ENCODE measurements at places on chromosomes 11 and 22.

DNA sequence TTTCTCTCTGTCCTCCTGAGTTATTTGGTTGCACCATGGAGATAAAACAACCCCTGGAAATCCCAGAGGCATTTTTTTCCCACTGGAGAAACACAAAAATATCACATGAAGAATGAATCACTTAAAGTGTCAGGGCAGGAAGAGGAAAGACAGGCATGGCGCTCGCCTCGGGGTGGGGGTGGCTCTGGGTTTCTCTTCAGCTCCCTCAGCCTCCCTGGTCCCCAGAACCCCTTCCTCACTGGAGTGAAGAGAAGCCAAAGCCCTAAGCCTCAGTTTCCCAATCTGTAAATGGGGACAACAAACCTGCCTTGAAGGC, 938 bp downstream of the SHISAL1 start:
- no peak for DNase-seq

- no peak for DNase-seq
Measured at GRCh38 chr11:113514856-113515255, 39.7 kb upstream of the DRD2 start.

- DNase-seq: no peak
Measured at GRCh38 chr22:36326178-36327161, 61.3 kb downstream of the MYH9 start.

- peak; percentile 70 for DNase-seq
Measured at GRCh38 chr11:65553301-65554001, 4.7 kb downstream of the LTBP3 start.

DNA sequence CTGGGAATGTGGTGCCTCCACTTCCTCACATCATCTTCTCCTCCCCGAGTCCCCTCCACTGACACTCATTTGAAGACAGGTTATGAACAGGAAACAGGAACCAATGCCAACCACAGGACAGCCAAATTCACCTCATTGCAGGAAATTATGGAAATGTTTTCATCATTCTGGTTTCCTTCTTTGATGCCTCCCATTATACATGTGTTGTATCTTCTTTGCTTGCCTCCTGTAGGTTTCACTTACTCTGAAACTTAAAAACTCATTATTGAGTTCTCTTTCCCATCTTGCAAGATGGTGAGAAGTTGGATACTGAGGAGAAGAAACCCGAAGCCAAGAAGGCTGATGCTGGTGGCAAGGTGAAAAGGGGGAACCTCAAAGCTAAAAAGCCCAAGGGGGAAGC, 108.5 kb downstream of the PHF21B start:
- DNase-seq: no peak

DNA sequence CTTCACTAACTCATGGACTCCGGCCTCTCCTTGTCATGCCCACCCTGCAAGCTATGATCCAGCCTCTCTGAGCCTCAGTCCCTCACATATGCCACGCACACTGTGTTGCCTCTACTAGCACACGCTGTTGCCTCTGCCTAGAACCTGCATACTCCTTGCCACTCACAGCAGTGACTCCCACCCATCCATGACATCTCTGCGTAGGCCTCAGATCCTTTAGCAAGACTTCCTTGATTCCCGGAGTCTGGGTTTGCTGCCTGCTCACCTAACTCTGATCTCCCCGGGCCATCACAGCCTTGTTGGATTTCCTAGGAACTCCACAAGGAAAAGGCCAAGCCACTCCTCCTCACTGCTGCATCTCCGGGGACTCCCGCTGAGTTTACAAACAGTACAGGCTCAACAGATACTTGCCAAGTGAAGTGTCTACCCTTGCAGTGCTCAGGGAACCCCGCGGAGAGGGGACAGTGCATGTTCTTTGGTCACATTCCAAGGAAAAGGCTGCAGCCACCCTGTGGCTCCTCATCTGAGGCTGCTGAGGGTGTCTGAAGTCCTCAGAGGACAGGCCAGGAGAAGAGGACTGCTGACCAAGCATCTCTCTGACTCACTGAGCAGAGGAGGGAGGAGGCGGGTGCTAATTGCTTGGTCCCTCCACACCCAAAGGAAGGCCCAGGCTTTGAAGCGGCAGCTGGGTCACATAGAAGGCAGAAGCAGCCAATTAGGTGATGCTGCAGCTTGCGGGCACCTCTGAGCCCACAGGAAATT, 42.4 kb upstream of the NAV2 start:
- no peak for DNase-seq

DNA sequence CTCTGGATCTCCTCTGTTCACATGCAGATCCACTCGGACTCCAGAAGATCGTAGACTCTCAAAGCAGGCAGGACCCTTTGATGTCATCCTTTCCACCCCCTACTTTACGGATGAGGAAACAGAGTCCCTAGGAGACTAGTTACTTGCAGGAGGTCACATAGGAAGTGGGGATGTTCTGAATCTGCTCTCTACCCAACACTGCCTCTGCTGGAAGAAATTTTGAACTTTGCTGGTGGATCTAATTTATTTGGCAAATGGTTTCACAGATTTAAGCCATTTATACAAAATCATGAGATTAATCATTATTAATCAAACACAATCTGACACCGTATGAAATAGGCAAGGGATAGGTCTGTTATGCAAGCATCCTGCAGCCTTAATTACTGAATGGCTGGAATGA, 55.0 kb upstream of the USP47 start:
- no peak for DNase-seq

GRCh38 chr22:19240813-19241592, 50.5 kb downstream of the CLTCL1 start:
- no peak for DNase-seq

GRCh38 chr11:86087256-86087655, 18.4 kb upstream of the PICALM start:
- no peak for DNase-seq

DNA sequence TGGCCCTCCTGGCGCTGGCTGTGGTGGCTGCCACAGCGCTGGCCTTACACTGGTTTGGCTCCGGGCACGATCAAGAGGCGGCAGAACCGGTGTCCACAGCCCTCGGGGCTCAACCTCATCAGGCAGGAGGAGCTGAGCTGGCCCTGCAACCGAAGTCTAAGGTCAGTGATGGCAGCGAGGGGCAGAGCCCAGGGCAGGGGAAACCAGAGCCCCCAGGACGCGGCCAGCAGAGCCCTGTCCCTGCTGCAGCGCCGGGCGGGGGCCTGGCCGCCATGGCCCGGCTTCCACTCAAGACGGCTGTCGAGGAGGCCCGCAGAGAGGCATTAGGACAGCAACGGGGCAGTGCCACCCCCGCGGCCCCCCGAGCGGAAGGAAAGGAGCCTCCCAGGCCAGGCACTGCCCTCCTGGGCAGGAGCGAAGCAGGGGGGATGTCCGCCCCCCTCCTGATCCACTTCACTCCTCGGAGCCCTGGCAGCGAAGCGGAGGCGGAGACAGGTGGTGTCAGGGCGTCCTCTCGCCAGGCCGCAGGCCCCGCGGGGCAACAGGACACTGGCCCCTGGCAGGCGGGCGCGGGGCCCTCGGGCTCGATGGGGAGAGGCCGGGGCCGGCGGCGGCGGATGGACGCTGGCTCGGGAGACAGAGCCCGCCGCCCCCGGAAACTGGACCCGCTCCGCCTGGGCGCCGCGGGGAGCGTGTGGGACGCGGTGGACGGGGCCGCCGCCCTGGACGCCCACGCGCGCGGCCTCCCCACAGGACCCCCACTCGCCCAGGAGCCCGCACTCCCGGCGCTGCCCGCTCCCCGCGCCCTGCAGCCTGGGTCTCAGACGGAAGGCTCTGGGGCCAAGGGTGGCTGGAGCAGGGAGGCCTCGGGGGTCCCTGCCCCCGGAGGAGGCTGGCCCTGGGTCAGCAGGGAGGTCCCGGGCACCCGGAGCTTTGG, 895 bp downstream of the KLHDC7B start:
- no peak for DNase-seq

DNA sequence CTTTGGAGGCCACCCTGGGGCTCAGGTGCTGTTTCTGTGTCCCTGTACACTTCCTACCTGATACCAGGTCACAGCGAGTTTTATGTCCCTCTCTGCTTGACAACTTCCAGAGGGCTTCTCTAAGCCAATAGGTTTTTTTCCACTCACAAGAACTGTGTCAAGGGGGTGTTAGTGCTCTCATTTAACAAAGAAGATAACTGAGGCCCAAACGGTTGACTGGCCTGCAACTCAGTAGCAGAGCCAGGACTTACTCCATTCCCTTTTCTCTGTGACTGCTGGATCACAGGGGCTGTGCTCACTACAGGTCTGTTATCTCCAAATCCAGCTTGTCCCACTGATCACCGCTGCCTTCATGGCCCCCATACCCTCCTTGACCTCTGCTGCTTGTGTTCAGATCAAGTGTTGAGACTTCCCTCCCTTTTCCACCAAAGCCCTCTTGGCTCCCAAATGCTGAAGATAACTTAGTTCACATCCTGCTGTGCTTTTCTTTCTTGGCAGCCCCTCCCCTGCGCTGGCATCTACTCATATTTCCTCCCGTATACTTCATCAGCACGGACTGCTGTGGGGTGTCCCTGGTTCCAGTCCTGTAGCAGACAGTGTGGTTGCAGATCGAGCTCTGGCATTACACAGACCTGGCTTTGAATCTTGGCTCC, 41.3 kb downstream of the POU2F3 start:
- DNase-seq: no peak

DNA sequence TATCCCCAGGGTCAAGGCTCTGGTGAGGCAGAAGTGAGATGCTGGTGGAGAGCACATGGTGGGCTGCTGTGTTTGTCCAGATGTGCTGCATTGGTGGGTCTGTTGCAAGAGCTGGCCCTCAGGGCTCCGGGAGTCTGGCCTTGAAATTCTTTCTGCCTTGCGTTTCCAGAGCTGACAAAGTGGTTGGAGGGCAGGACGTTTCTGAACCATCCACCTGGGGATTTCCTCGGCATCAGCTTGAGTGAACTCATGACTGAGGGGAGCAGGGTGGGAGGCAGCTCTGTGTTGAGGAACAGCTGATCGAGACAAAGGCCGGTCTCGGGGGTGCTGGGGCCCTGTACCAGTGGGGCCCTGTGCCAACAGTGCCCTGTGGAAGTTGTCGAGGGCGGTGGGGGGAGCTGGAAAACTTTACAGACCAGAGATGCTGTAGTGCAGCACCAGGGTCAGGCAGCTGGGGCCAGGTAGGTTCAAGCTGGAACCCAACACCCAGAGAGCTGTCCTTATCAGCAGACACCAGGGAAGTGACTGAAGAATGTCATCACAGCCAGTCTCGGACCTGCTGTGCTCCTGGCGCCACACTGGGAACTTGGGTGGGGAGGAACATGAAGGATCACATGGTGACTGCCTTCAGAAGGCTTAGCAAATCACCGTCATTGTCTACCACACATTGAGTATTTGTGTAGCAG, 4.9 kb downstream of the TSKU start:
- no peak for DNase-seq

DNA sequence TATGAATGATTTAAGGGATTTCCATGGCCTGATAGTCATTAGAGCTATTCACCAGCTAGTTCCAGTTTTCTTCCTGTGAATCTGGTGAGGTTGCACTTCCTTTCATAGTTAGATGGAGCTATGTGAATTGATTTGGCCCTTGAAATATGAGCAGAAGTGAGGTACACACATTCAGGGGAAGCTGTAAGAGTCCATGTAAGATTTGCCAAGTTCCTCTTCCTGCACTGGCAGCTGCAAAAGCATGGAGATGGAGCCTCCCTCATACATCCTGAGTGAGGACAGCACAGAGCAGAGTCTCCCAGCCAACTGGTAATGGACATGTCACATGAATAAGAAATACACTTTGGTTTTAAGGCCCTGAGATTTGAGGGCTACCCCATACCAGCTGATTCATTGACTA, 111.7 kb downstream of the CD44 start:
- DNase-seq: no peak

- DNase-seq: no peak
Measured at GRCh38 chr11:72241291-72241781, 2.6 kb downstream of the PHOX2A start.

- no peak for DNase-seq
Measured at GRCh38 chr11:118485273-118485672, 42.0 kb upstream of the TTC36 start.

DNA sequence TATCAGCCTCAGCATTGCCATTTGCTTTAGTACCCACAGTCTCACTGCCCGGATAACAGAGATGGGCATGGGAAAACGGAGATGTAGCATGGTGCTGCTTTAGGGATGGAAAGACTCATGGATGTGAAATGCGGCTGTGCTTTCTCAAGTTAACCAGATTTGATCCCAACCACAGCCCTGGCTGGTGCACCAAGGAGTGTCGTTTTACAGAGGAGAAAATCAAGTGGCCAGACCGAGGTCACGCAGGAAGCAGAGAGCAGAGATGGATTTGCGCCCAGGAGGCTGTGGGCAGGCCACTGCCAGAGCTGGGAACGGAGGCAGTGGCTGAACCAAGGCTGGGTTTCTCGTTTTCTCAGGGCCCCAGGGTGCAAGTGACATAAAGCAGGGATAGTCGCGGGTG, 9.0 kb downstream of the MB start:
- no peak for DNase-seq

DNA sequence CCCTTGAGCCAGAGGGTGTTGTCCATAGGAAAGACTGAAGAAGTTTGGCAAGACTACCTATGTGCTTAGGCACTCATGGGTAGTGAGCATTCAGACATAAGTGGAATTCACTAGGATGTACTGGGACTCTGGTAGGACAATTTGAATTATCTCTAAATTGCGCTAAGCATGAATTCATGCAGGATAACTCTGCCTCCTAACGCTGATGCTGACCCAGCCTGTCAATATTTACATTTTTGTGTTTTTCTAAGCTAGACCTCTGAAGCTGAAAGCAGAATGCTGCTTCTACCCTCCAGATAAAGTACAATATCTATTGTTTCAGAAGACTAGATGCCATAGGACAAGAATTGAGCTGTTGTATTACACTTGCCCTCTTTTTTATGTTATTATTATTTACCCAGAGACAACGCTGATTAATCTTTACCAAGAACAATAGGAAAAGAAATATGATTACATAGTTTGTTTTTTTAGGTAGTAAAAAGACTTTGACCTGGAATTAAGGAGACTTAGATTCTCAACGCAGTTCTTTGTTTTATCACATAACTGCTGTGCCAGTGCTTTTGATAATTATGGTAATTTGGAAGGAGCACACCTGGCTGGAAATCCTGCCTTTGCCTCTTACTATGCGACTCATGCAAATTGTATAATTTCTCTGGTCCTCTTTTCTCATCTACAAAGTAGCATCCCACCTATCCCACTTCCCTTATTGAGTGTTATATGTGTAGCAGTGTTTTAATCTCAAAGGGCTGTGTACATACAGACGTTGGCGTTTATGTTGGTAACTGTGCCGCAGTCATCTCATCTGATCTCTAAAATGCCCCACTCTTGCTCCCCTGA, 21.2 kb upstream of the GRAMD1B start:
- DNase-seq: no peak

DNA sequence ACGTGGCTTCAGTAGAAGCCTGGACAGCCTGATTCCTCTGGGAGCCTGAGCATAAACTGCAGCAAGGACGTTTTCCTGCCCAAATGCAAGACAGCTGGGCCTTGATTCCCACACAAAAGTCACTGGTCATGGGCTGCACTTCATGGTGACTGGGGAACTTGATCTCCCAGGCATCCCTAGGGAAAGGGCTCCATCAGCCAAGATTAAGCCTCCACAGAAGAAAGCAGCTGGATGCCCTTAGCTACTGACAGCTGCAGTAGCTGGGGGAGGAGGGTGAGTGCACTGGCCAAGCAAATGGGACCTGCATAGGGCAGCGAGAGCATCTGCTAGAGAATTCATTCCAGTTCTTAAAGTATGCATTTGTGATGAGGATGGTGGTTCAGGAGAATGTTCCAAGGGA, 267.4 kb upstream of the ISX start:
- DNase-seq: no peak

GRCh38 chr11:112336356-112336886, 75.8 kb upstream of the PLET1 start:
- DNase-seq: no peak

- DNase-seq: no peak
Measured at GRCh38 chr11:119006656-119007055, 8.7 kb downstream of the CENATAC start.

GRCh38 chr11:128259816-128260215, 327.5 kb downstream of the ETS1 start:
- no peak for DNase-seq

GRCh38 chr11:28547321-28547741, 439.1 kb downstream of the METTL15 start:
- DNase-seq: no peak
